Activated gamma-delta T cell (primary cell): ENCODE measurements at places on chromosomes 3 and 15.

- no peak for DNase-seq
Measured at GRCh38 chr3:117626577-117626976, 917.0 kb downstream of the TUSC7 start.

- no peak for DNase-seq
Measured at GRCh38 chr3:138544546-138544945, 49.5 kb downstream of the CEP70 start.

GRCh38 chr3:54845551-54845950 is 82.3 kb downstream of the LRTM1 start:
- no peak for DNase-seq

DNA sequence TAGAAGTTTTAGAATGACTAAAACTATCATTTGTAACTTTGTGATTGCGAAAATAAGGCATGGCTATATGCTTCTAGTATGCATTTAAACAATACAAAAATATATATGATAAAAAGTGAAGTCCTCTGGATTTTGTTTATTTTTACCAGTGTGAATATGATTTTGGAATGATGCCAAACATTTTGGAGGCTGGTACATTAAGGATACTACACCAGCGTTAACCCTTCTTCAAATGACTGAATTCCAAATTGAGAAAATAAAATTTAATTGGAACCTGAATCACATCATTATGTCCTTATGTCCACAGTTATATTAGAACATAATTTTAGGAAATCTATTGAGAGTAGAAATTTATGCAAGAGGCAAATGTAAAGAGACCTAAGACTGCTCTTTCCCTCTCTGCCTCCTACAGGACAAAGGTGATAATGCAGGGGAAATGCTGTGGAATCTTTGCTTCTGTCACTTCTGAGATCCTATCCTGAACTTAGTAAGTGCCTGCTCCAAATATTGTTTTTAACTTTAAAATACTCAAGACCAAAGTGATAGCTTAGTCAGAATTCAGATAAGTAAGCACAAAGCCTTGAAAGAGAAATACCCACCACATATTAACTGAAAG is 121.1 kb upstream of the NANOGP8 start:
- DNase-seq = no peak

- DNase-seq = no peak
Measured at GRCh38 chr15:63338170-63338569, 43.5 kb downstream of the CA12 start.

DNA sequence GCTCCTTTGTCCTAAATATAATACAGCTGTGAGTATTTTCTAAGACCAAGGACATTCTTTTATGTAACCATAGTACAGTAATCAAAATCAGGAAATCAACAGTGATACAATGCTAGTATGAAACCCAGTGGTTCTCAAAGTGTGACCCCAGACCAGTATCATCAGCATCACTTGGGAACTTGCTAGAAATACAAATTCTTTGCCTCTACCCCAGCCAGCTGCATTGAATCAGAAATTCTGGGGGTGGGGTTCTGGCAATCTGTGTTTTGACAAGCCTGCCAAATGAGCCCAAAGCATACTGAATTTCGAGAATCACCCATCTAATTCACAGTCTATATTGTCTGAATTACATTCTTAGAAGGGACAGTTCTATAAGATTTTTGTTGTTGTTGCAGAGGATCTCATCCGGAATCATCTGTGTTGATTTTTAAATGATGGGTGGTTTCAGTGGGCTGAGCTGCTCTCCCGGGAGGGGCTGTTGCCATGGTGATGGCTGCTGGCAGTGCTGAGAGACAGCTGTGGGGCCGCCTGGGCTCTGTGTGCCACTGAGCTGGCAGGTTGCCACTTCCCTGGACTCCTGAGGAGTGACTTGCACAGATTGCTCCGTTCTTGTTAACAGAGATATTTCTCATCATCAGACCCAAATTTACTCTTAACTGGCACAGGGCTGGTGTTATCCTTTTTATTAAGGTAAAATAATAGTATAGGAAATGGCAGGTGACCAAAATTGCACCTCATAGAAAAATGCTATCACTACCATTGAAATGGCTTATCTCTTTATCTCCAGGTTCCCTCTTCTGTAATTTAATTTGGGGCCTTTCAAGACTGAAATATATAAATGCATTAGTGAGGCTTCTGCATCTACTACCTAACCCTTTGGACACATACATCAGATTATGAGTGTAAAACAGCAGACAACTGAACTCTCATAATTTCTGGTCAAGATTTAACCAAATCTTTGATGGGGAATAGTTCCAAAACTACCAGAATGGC is 56.5 kb downstream of the NEK11 start:
- DNase-seq = no peak

- no peak for DNase-seq
Measured at GRCh38 chr3:17850448-17850847, 108.0 kb upstream of the TBC1D5 start.
